Stimulated activated CD8-positive, alpha-beta memory T cell treated with anti-CD3 and anti-CD28 coated beads, Interleukin-15, amount 100 ng/mL, for 48 hours (primary cell): ENCODE measurements at places on chromosomes 4 and X.
A peak's percentile ranks its signal among the peaks of the same experiment; 100 is the strongest.

DNA sequence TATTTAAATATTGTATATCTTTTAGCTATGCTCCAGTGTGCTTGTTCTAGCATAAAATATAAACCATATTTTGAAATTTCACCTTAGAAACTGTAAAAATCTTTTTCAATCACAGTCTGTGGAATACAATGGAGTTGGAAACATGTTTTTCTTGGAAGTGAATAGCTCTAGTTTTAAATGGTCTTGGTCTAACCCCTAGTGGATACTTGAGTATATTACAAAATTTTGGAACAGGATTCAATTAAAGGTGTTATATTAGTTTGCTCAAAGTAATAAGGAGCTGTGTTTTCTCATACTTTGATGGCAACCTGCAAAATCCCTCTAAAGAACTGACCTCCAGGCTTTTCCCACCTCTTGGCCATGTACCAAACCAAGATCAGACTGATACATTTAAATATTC lies 48.2 kb downstream of the STK26 start:
- no peak for DNase-seq

GRCh38 chr4:56241500-56241899 lies 145.8 kb downstream of the AASDH start:
- no peak for DNase-seq

DNA sequence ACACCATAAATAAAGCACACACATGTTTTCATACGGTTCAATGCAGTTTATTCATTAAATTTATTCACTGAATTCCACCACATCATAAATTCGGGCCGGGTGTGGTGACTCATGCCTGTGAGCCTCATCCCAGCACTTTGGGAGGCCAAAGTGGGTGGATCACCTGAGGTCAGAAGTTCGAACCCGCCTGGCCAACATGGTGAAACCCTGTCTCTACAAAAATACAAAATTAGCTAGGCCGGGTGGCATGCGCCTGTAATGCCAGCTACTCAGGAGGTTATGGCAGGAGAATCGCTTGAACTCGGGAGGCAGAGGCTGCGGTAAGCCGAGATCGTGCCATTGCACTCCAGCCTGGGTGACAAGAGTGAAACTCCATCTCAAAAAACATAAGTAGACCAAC lies 131.6 kb downstream of the PDS5A start:
- no peak for DNase-seq

- DNase-seq, result peak; percentile 29
These were observed 153.8 kb upstream of the AGA start for GRCh38 chr4:177596035-177596434.

DNA sequence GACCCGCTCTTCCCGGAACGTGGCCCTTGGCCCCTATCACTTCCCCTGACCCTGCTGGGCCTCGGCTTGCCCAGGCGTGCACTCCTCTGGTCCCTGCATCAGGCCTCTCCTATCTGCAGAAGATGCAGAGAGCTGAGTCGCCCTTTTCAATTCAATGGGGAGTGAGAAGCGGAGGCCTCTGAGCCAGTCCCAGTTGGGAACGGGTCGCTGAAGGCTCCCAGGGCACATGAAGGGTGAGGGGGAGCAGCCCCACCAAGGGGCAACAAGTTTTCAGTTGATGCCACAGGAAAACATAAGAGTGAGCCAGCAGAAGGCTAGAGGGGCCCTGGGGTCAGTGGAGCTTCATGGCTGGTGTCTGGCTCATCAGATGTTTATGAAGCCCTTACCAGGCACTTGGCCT lies 17.1 kb downstream of the PSAPL1 start:
- DNase-seq, result no peak

DNA sequence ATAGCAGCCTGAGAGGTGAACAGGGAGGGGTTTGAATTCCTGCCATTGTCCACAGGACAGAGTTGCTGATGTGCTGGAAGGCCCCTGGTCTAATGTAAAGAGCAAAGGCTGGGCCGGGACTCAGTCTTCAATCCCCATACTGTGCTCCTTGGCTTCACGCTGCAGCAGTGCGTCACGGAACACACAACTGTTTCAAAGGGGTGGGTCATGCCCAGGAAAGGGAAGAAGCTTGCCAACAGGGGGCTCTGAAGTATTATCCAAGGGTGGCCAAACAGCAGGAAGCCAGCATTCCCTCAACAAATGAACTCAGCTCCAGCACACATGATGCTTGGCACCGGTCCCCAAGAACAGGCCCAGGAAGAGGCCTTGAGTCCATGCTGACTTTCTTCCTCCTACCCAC lies 122.5 kb downstream of the NFKB1 start:
- no peak for DNase-seq

- DNase-seq, result no peak
These were observed 277.5 kb upstream of the AGTR2 start for GRCh38 chrX:115892787-115893671.

GRCh38 chrX:115499112-115499805 lies 61.7 kb upstream of the PLS3 start:
- DNase-seq, result no peak

- no peak for DNase-seq
These were observed 3.5 kb downstream of the CNOT6L start for GRCh38 chr4:77815636-77816035.

- no peak for DNase-seq
These were observed 40.7 kb downstream of the KLHL8 start for GRCh38 chr4:87179751-87180150.

DNA sequence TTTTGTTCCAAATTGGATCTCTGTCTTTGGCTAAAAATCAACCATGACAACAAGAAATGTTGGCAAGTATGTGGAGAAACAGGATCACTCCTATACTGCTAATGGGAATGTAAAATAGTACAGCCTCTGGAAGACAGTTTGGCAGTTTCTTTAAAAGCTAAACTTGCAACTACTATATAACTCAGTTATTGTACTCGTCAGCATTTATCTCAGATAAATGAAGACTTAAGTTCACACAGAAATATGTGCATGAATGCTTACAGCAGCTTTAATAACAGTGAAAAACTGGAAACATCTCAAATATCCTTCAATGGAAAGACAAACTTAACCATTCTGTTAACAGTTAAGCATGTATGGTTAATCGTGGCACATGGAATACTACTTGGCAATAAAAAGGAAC lies 15.4 kb upstream of the HAND2 start:
- no peak for DNase-seq

DNA sequence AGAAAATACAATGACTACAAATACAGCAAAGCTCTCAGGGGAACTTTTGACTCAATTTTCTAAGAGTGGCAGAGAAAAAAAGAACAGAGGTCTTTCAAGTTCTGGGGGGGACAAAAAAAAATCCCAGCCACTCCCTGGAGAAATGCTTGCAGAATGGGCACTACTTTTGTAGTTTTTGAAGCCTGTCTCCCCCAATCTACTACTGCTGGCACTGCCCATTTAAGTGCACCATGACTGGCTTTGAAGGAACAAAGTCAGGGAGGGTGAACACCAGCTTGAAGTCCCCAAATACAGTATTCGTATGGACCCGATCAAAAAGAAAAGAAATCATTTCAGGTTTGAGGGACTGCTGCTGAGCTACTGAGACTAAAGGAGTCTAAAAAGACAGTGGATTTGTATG lies 1824.4 kb downstream of the ARAP2 start:
- DNase-seq, result no peak

- DNase-seq, result no peak
These were observed 23.7 kb upstream of the PNPLA4 start for GRCh38 chrX:7950865-7951264.

DNA sequence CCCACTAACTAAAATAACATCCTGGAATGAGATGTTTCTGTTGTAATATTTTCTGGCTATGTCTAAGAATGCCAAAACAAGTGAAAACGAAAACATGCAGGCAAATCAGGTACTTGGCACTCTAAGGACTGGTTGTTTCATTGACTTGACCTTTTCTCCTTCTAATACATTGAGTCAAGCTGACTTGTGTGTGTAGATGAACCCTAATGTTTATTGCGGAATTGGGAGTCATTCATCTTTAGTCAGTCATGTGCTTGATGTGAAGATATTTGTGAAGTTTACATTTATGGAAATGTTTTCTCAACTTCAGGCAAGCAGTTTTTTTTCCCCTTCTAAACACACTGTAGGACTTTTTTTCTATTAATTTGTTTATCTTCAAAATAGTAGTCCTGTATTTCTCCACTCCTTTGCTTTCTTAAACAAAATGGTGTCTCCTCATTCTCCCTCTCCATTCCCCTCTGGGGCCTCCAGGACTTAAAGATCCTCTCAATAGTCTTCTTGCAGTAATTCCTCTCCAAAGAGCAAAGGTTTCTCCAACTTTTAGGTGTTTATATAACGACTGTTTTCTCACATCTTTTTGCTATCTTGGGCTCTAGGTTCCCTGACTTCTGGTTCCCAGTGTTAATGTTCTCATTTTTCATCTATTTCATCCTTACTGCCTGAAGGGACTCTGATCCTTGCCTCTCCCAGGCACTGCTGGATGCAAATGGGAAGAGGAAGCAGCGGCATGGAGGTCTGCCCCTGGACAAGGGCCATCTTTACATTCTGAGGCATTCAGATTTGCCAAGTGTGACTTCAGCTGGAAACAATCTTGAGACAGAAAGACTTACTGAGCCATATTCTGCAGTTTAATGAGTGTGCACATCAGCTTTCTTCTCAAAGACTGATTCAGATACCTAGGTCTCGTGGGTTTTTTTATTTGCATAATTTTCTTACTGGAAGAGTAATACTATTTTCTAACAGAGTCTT lies 166.4 kb downstream of the ARHGAP6 start:
- no peak for DNase-seq

DNA sequence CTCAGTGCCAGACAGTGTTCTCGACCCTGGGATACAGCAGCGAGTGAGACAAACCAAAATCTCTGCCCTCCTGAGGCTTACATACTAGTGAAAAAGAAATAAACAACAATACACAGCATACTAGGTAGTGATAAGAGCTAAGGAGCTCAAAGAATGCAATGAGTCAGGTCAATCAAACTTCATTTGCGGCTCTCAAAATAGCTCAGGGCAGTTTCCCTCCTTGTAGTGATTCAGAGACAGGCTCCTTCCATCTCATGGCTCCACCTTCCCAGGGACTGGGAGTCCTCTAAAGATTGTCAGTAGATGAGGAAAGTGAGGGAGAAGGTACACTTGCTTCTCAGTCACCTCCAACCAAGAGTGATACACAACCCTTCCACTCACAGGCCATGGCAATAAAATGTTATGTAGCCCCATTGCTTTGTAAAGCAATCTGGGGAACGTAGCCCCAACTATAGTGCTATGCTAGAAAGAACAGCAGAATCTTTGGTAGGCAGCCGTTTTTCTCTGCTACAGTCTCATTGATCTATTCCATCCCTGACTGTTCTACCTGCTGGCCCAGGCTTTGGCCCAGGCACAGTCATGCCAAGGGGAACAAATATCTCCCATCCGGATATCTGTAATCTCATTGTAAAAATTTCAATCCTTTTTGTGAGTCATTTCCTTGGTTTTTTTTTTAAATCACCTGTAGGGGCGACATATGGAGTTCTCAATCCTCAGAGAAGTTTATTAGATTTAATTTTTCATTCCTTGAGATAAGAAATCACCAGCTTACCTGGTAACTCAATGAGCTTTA lies 183.1 kb upstream of the S100G start:
- DNase-seq, result no peak

DNA sequence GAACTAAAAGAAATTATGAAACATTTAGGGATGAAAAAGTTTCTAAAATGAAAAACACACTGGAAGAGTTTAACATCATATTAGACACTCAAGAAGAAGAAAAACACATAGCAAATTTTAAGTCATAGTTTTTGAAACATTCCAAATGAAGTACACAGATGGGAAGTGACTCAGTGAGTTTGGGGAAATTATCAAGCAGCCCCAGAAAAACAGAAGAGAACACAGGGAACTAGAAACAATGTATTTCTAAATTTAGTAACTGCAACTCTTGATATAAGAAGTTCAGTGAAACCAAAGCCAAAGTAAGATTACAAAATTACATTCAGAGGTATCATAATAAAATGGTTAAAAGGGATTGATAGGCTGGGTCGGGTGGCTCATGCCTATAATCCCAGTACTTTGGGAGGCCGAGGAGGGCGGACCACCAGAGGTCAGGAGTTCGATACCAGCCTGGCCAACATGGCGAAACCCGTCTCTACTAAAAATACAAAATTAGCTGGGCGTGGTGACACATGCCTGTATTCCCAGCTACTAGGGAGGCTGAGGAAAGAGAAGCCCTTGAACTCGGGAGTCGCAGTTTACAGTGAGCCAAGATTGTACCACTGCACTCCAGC lies 461.2 kb downstream of the KCTD8 start:
- no peak for DNase-seq

GRCh38 chrX:96568071-96568470 lies 116.6 kb upstream of the DIAPH2 start:
- no peak for DNase-seq
